ENCODE measurements at places on chromosomes 13 and 19.

DNA sequence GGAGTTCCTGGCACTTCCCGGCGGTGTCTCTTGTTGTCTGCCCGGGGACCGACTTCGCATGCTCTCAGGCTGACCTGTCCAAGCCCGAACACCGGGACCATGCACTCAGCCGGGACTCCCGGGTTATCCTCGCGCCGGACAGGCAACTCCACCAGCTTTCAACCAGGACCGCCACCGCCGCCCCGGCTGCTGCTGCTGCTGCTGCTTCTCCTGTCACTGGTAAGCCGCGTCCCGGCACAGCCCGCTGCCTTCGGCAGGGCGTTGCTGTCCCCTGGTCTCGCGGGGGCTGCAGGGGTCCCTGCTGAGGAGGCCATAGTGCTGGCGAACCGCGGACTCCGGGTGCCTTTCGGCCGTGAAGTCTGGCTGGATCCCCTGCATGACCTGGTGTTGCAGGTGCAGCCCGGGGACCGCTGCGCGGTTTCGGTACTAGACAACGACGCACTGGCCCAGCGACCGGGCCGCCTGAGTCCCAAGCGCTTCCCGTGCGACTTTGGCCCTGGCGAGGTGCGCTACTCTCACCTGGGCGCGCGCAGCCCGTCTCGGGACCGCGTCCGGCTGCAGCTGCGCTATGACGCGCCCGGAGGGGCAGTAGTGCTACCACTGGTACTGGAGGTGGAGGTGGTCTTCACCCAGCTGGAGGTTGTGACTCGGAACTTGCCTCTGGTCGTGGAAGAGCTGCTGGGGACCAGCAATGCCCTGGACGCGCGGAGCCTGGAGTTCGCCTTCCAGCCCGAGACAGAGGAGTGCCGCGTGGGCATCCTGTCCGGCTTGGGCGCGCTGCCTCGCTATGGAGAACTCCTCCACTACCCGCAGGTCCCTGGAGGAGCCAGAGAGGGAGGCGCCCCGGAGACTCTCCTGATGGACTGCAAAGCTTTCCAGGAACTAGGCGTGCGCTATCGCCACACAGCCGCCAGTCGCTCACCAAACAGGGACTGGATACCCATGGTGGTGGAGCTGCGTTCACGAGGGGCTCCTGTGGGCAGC is 661 bp downstream of the FREM2 start:
- no peak for DNase-seq

DNA sequence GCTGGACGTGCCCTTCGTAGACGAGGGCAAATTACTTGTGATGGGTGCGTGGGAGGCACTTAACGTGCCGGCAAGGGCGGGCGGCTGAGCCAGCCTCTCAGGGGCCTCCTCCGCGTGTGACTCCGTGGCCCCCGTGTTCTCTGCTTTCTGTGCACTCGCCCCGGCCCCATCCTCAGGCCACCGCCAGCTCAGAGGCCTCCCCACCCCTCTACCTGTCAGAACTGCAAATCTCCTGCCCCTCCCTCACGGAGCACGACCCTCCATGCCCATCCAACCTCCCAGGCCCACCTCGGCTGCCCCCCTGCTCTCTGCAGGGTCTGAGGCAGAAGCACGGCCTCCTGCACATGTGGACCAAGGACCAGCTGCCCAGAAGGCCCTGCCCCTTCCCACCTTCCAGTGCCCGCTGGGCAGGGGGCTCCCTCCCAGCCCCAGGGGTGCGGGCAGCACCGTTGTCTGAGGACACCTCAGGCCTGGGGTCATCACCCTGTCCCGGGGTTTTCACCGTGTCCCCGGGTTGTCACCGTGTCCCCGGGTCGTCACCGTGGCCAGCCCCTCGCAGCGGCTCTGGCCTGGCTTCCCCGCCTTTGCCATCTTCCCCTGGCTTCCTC is 44.5 kb downstream of the TMEM255B start:
- no peak for DNase-seq

- no peak for DNase-seq
Observed at GRCh38 chr19:46551164-46551563, 50.0 kb upstream of the CALM3 start.

DNA sequence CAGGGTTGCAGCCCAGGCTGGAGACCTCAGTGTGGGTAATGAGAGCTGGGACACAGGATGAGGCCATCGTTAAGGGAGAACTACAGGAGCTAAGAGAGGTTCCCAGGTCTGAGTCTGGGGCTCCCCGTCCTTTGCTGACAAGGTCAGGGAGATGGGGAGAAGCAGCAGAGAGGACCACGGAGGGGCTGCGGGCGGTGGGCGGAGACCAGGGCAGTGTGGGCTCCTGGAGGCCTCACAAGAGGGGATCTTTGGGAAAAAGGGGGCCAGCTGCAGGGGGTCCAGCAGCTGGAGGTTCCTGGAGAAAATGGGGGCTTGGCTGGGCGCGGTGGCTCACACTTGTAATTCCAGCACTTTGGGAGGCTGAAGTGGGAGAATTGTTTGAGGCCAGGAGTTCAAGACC is 16.0 kb downstream of the RFX1 start:
- no peak for DNase-seq

GRCh38 chr19:55460670-55461258 is 678 bp downstream of the ISOC2 start:
- DNase-seq = peak; percentile 81
